ENCODE measurements at places on chromosomes 1 and 21. TPM values are rescaled to one million over a fixed set of nuclear protein-coding genes. Genes with fewer than 3 reads are reported as not detected.
A peak's percentile ranks its signal among the peaks of the same experiment; 100 is the strongest.

DNA sequence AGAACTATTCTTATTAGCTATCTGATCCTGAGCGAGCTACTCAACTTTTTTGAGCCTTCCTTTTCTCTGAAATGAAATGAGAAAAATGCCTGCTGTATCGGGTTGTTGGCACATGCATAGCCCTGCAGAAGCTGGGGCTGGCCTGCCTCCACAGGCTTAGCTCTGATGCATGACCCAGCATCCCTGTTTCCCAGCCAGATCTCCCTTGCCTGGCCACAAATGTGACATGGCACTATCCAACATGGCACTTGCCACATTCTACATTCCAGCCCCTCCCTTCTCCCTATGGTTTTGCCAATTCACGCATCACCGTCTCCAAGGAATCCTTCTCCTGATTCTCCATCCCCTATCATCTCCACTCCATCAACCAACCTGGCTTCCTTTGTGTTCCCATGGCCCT lies 13.8 kb downstream of the RNU5D-1 start:
- no peak for DNase-seq
- no peaks in the 10 kb centered on the region for H3K4me1 ChIP-seq
- no peak overlapping the region for H3K4me3 ChIP-seq
- H3K27ac ChIP-seq = no peak overlapping the region
- peaks cover 2% of the 10 kb centered on the region for H3K27me3 ChIP-seq

Gene PLCH2
- not detected for total RNA-seq

DNA sequence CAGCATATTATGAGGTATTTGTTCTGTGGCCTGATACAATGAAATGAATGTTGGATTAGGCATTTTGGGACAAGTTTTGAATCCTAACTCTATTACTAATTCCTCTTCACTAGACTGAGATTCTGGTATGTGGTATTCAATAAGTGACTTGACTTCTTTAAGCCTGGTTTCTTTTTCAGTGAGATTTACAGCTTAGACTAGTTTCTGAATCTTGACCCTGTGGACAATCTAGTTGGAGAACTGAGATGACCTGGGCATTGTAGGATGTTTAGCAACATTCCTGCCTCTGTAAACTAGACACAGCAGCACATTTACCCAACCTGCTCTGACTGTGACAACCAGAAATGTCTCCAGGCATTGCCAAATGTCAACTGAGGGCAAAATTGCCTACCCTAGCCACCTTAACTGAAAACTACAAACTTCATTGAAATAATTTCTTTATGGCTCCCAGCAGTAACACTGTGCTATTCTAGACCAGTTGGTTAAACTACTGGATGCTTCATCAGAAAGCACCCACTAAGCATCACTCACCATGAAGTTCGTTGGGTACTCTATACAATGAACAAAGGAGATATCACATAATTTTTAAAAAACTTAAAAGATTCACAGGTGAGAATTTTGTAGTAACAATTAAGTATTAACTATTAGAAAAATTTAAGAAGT lies 16.8 kb downstream of the PTPRC start:
- DNase-seq = no peak
- peaks cover 2% of the 10 kb centered on the region for H3K27me3 ChIP-seq
- no peaks in the 10 kb centered on the region for H3K36me3 ChIP-seq
- H3K4me1 ChIP-seq = peaks cover 8% of the 10 kb centered on the region
- H3K27ac ChIP-seq = no peak overlapping the region
- no peak overlapping the region for H3K4me3 ChIP-seq

- no peaks in the 10 kb centered on the region for H3K36me3 ChIP-seq
- peak; percentile 18 for DNase-seq
- no peaks in the 10 kb centered on the region for H3K27me3 ChIP-seq
- H3K4me1 ChIP-seq = no peaks in the 10 kb centered on the region
- H3K4me3 ChIP-seq = no peak overlapping the region
Observed at GRCh38 chr1:92817986-92818764, 13.7 kb upstream of the RPL5 start.

DNA sequence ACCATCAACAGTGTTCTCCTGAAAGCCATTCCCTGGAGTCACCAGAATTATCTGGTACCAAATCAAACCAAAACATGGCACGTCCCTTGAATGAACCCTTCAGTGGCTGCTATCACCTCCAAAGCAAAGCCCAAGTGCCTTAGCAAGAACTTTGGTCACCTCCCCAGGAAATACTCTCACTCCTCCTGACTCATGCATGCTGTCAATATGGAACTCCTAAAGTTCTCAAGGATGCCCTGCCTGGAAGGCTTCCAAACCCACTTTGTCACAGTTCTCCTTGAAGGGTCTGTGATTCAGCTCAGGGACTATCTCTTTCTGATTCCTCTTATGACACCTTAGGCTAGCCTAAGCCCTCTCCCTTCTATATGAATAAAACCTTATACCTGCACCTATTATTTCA lies 146.1 kb upstream of the RUNX1 start:
- no peak overlapping the region for H3K27ac ChIP-seq
- peaks cover 3% of the 10 kb centered on the region for H3K27me3 ChIP-seq
- DNase-seq = no peak
- H3K36me3 ChIP-seq = no peaks in the 10 kb centered on the region
- no peak overlapping the region for H3K4me3 ChIP-seq

Gene PRRX1
- not detected for total RNA-seq

GRCh38 chr1:211731456-211732292 lies 56.3 kb upstream of the NEK2 start:
- peaks cover 5% of the 10 kb centered on the region for H3K4me1 ChIP-seq
- no peak for DNase-seq
- H3K36me3 ChIP-seq = no peaks in the 10 kb centered on the region
- H3K27me3 ChIP-seq = peaks cover 9% of the 10 kb centered on the region
- H3K4me3 ChIP-seq = no peak overlapping the region
- no peak overlapping the region for H3K27ac ChIP-seq

DNA sequence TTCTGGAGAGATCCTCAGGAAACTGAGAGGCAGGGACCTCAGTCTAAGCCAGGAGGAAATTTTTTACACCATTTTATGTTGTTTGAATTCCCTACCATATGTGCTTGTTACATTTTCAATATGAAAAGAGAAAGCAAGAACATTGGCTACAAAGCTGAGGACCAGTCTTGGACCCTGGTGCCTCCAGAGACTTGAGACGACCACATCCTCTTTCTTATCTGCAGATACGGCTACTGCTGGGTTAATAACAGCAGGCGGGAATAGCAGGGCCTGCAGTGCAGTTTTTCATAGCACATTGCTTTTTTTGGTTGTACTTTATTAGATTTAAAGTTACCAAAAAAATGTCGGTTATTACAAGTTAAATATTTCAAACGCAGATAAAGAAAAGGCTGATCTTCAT lies 3.9 kb downstream of the KDM4A start:
- no peak for DNase-seq
- H3K27ac ChIP-seq = no peak overlapping the region
- H3K4me3 ChIP-seq = peak overlapping the region; percentile 6

GRCh38 chr1:224589006-224589405 lies 27.1 kb upstream of the CNIH3 start:
- H3K4me3 ChIP-seq = no peak overlapping the region
- no peak overlapping the region for H3K27ac ChIP-seq
- DNase-seq = no peak
- peaks cover 16% of the 10 kb centered on the region for H3K4me1 ChIP-seq
- no peaks in the 10 kb centered on the region for H3K36me3 ChIP-seq

DNA sequence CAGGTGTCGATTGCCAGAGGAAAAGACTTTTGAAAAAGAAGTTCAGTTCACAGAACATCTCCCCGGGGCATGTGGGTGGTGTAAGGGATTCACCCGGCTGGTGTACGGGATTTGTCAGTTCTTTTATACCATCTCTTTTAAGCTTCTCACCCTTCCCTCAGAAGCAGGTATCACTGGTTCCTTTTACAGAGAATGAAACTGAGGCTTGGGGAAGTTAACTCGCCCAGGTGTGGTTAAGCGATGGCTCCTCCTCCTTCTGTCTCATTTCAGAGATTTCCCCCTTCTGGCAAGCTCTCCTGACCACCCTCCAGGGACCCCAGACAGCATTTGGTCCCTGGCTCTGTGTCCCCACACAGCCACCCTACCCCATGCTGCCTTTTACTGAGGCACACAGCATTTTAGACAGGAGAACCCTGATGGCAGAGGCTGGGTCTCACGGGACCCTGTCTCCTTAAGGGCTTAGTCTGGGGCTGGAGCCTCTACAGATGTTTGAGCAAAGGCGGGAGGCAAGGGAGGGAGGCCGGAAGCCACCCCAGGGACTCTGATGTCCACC lies 2.8 kb upstream of the ECE1 start:
- DNase-seq = no peak
- H3K27ac ChIP-seq = peak overlapping the region; percentile 24
- H3K36me3 ChIP-seq = peaks cover 4% of the 10 kb centered on the region
- H3K4me3 ChIP-seq = no peak overlapping the region
- H3K4me1 ChIP-seq = peaks cover 45% of the 10 kb centered on the region

Gene TDRD5
- not detected for total RNA-seq

DNA sequence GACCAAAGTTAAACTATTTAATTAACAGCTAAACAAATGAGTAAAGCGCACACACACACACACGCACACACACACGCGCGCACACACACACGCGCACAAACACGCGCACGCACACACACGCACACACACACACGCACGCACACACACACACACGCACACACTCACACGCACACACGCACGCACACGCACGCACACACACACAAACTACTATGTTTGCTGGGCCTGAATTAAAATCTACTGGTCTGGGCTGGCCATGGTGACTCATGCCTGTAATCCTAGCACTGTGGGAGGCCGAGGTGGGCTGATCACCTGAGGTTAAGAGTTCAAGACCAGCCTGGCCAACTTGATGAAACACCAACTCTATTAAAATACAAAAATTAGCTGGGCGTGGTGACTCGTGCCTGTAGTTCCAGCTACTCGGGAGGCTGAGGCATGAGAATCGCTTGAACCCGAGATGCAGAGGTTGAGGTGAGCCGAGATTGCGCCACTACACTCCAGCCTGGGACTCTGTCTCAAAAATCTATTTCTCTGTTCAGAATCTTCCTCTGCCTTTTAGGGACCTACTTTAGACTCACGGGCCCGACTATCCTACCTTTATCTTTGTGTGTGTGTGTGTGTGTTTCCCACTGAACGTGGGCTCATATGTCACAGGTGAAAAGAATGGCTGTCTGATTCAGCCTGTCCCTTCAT lies 37.5 kb upstream of the DNAJC11 start:
- no peaks in the 10 kb centered on the region for H3K36me3 ChIP-seq
- no peak overlapping the region for H3K27ac ChIP-seq
- no peaks in the 10 kb centered on the region for H3K27me3 ChIP-seq
- no peak for DNase-seq

GRCh38 chr1:10869933-10870332 lies 73.5 kb upstream of the CASZ1 start:
- no peaks in the 10 kb centered on the region for H3K36me3 ChIP-seq
- H3K27ac ChIP-seq = no peak overlapping the region
- peaks cover 14% of the 10 kb centered on the region for H3K27me3 ChIP-seq
- no peak for DNase-seq
- peaks cover 3% of the 10 kb centered on the region for H3K4me1 ChIP-seq

Gene CA6
- total RNA-seq = 2.5 TPM

- DNase-seq = no peak
- H3K27ac ChIP-seq = no peak overlapping the region
- no peaks in the 10 kb centered on the region for H3K27me3 ChIP-seq
- H3K4me3 ChIP-seq = no peak overlapping the region
- no peaks in the 10 kb centered on the region for H3K36me3 ChIP-seq
- H3K4me1 ChIP-seq = peaks cover 30% of the 10 kb centered on the region
Observed at GRCh38 chr1:213325482-213325881, 274.4 kb downstream of the RPS6KC1 start.

DNA sequence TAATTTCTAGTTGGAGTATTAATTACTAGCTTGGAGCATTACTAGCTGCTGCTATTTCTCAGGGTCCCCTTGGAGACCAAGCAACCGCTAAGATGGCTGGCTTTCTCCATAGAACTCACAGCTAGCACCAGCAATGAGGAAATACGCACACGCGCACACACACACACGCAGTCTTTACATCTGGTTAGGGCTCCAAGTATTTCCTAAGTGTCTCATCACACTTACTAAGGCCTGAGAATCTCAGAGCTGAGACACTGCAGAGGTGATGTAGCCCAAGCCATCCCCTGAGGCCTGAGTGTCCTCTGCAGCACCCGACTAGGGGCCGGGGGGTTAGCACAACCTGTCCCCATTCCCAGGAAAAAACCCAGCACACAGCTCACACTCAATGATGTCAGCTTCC lies 42.5 kb downstream of the ITPKB start:
- H3K4me1 ChIP-seq = peaks cover 40% of the 10 kb centered on the region
- no peak for DNase-seq
- no peak overlapping the region for H3K4me3 ChIP-seq
- H3K27me3 ChIP-seq = peaks cover 5% of the 10 kb centered on the region

GRCh38 chr1:236865818-236866155 lies 70.7 kb downstream of the MTR start:
- no peak overlapping the region for H3K27ac ChIP-seq
- peaks cover 1% of the 10 kb centered on the region for H3K27me3 ChIP-seq
- H3K4me1 ChIP-seq = peaks cover 3% of the 10 kb centered on the region
- H3K4me3 ChIP-seq = no peak overlapping the region

DNA sequence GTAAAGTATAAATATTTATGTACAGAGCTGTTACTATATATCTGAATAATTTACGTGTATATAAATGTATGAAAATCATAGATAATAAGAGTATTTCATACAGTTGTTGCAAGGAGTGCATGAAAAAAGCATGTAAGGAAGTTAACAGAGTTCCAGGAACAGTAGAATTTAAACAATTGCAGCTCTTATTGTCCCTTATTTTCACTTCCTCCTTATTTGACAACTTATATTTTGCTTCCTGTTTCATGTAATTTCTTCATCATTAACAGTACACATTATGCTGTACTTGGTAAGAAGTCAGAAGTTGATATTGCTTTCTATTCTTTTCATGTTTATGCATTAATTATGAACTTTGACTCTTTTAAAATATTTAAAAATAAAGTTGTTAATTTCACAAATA lies 681.5 kb downstream of the LRRIQ3 start:
- no peak overlapping the region for H3K27ac ChIP-seq
- peaks cover 6% of the 10 kb centered on the region for H3K4me1 ChIP-seq
- no peak overlapping the region for H3K4me3 ChIP-seq
- H3K27me3 ChIP-seq = no peaks in the 10 kb centered on the region
- no peaks in the 10 kb centered on the region for H3K36me3 ChIP-seq
- no peak for DNase-seq

- no peak for DNase-seq
- H3K27me3 ChIP-seq = peaks cover 5% of the 10 kb centered on the region
- H3K36me3 ChIP-seq = no peaks in the 10 kb centered on the region
- peaks cover 17% of the 10 kb centered on the region for H3K4me1 ChIP-seq
Observed at GRCh38 chr21:29261555-29262540, 36.9 kb upstream of the BACH1 start.

- H3K36me3 ChIP-seq = no peaks in the 10 kb centered on the region
- H3K27me3 ChIP-seq = peaks cover 6% of the 10 kb centered on the region
Observed at GRCh38 chr1:224592636-224593582, 23.2 kb upstream of the CNIH3 start.

GRCh38 chr1:107359472-107360241 lies 218.8 kb downstream of the NTNG1 start:
- H3K27ac ChIP-seq = no peak overlapping the region
- H3K27me3 ChIP-seq = no peaks in the 10 kb centered on the region
- peaks cover 16% of the 10 kb centered on the region for H3K4me1 ChIP-seq
- H3K4me3 ChIP-seq = no peak overlapping the region
- DNase-seq = no peak
- H3K36me3 ChIP-seq = no peaks in the 10 kb centered on the region

Measured in endothelial cell (in vitro differentiated cells).